ENCODE measurements at places on chromosomes 2 and 18.

DNA sequence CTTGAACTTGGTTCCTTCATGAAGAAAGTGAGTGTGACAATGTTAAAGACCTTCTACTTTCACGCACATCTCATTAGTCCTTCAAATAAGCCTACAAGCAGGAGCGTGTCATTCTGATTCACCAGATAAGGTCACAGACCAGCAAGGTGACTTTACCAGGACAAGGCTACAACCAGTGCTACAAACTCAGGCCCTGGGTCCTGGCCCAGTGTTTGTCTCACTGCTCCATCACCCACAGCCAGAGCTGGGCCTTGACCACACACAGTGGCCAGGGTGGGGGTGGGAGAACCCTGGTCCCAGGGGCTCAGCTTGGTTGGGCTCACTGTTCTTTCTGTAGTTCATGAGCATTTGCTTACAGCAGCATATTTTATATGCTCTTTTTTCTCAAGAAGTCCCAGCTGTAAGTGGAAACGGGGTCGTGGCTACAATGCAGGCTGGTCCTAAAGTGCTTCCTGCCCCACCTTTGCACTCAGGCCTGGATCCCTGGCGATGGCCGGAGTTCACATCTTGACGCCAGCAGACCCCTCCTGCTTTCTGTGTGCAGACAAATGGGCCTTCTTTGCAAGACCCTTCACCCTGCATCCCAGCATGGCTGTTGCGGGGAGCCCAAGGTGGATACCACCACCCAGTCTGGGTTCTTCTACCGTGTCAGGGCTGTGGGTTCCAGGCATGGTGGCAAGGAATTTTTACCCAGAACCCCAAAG is 153.6 kb upstream of the EPAS1 start:
- no peak for DNase-seq

GRCh38 chr18:44149706-44150105 is 531.0 kb upstream of the SETBP1 start:
- DNase-seq: no peak

DNA sequence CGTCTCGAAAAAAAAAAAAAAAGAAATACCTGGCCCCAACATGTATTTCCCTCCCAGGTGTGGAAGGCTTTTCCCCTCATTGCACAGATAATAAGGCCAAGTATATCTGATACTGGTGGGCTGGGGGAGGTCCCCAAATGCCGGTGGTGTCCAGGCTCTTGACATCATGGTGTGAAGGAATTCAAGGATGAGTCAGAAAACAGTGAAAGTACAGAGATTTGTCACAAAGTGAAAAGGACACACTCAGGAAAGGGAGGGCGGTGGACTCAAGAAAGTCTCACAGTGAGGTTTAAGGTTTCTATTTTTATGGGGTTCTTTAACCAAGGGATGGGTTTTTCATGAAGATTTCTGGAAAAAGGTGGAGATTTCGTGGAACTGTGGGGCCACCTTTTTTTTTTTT is 37.8 kb upstream of the FZD5 start:
- DNase-seq: peak; percentile 82

- no peak for DNase-seq
These were observed 397.6 kb downstream of the ZNF521 start for GRCh38 chr18:24954341-24954740.

DNA sequence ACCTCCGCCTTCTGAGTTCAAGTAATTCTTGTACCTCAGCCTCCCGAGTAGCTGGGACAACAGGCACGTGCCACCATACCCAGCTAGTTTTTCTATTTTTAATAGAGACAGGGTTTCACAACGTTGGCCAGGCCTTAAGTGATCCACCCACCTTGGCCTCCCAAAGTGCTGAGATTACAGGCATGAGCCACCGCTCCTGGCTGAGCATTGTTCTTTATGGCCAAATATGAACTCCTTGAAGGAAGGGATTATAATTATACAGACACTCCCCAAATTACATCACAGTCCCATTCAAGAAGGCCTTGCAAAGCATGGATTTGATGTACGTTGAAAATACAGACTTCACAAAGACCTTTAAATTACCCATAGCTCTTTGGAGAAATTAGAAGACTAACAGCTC is 381.7 kb downstream of the TXNL1 start:
- no peak for DNase-seq

DNA sequence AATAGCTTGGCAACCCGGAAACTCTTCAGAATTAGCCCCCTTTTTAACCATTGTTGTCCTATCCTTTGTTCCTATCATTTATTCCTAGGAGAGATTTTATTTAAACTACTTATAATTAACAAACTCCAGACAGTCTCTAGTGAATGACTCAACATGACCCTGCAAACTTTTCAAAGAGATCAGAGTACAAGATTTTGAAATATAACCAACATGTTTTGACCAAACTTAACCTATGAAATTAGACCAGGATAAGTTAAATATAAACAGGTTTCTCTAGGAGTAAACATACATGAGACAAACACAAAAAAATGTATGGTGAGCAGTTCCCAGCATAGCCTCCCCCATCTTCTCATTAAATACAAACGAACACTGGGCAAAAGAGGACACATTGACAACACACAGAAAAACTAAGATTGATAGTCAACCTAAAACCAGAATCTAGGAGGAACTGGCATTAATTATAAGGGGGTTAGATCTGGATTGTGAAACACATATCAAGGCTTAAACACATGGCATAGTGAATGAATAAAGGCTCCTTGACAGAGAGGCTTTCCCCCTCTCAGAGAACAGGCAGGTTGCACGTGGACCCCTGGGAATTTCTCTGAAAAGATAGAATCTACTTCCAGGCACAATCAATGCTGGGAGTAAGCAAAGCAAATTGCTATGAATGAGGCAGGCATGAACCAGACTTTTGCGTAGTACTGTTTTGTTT is 284.1 kb downstream of the IRS1 start:
- no peak for DNase-seq

DNA sequence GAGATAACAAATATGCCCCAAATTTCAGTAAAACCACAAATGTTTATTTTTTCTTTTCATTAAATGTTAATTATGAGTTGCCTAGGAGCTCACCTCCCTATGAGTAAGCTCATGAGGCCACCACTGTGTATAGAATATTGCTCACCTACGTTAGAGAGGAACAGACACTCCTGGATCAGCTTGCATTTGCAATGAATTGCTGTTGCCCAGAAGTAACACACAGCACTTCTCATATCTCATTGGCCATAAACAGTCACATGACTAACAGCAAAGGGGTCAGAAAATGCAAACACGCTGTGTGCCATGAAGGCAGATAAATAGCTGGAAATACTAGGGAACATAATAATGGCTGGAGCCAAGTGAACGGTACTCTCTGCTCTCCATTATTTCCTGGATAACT is 89.0 kb upstream of the GALNT5 start:
- DNase-seq: no peak

DNA sequence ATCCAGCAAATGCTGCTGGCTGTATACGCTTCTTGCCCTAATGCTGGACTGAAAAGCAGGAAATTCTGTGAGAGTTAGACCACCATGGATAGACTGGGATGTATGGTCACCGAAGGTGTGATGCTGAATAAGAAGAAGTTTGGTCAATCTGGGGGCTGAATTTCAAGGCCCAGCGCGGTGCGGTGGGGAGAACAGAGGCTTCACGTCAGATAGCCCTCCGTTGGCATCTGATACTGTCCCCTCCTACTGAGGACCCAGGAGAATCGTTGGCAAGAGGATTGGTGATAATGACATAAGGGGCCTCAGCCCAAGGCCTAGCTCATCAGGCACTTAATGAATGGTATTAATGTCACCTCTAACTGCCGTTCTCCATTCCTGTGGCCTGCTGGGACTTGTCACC is 97.3 kb upstream of the ST3GAL5 start:
- no peak for DNase-seq

DNA sequence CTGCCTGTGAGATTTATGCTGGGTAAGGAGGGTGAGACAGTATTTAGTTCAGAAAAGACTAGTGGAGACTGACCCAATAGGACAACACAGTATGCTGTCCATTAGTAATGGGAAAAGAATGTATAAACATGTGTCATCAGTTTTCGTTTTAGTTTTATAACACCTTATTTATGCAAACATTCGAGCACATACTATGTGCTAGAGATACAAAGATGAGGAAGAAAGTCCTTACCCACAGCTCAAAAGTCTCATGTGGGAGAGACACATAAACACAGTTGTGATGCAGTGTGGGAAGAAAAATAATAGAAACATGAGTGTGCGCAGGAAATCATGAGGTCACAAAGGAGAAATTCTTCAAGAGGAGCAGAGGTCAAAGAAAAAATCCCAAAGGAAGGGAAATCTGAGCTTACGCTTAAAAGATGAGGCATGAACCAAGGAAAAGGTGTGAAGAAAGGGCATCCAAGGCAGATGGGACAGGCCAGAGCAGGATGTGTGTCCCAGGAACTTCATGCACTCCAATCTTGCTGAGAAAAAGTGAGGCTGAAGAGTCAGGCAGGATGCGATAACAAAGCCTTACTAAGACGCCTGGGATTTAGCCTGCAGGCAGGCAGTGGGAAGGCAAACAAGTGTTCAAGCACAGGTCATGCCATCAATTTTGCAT is 8.1 kb downstream of the METTL21A start:
- no peak for DNase-seq
